Nasal cavity respiratory epithelium epithelial cell of viscerocranial mucosa (primary cell): ENCODE measurements at places on chromosomes 16 and 17. TPM values are rescaled to one million over a fixed set of nuclear protein-coding genes. Genes with fewer than 3 reads are reported as not detected.

TEDC2 gene
- 1.00 and 1.0 TPM in 2 replicates for total RNA-seq

ITFG1 gene
- 55.4 and 96.3 TPM in 2 replicates for total RNA-seq

MRPL27 gene
- 36.1 and 78.3 TPM in 2 replicates for total RNA-seq

DCAKD gene
- 33.2 and 80.1 TPM in 2 replicates for total RNA-seq

NPIPB6 gene
- under 0.01 and 2.1 TPM in 2 replicates for total RNA-seq

DUS1L gene
- total RNA-seq: 104 and 133 TPM in 2 replicates

EIF1 gene
- total RNA-seq: 140 and 223 TPM in 2 replicates
